Activated CD4-positive, CD25-positive, alpha-beta regulatory T cell treated with anti-CD3 and anti-CD28 coated beads, Interleukin-2, amount 50 U/mL, for 16 hours (primary cell): ENCODE measurements at places on chromosomes 12 and 14.

DNA sequence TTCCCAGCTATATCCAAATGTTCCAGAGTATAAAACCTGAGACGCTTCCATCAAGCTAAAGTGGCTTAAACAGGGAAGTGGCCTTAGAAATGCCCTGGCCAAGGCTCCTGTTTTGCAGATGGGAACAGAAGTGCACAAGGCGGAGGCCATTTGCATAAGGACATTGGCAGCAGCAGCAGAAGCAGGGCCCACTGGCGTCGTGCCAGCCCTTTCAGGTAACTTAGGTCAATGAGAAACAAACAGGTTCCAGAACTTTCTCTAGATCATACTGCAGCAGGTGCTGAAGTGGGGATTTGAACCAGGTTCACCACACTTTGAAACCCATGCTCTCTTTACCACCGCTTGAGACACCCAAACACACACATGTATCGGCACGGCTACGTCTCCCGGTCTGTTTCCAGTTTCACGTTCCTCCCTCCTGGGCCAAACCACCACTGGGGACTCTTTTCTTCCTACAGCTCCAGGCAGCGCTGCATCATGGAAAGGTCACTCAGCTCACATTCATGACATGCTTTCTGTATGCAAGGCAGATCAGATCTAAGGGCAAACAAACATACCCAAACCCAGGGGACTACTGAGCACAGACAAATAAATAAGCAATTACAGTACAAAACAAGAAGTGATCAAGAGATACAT is 46.0 kb upstream of the PLEKHG6 start:
- DNase-seq: no peak

DNA sequence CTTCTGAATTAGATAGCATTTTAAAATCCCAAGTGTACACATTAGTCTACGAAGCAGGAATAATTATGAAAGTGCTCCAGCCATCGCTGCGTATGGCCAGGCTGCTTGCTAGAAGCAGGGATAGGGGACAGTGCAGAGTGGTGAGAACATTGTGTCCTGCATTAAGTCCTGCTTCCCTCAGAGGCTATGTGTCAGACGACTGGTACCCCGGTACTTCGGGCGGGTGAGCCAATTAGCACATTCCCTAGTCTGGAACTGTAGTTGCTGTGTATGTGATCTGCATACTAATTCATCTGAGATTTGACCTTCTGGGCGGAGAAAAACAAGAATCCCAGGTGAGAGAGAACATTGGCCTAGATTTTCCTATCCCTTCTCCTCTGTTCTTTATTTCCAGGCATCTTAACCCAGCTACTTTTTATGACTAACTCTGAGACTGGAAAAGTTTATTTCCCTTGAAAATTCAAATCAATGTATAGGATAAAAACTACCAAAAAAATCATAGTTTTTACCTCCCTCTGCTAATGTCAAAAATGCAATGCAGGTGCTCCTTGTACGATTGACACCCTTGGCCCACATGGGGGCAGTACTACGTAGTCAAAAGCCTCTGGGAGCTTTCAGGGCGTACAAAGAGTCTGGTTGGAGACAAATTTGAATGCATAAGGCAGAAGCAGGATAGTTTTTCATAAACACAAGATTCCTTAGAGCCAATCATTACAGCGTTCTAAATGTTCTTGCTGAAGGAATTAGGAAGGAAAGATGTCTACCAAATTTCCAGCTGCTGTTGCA is 764.3 kb downstream of the NOVA1 start:
- DNase-seq: no peak

- no peak for DNase-seq
These were observed 8.5 kb downstream of the KLHL33 start for GRCh38 chr14:20427231-20428009.

DNA sequence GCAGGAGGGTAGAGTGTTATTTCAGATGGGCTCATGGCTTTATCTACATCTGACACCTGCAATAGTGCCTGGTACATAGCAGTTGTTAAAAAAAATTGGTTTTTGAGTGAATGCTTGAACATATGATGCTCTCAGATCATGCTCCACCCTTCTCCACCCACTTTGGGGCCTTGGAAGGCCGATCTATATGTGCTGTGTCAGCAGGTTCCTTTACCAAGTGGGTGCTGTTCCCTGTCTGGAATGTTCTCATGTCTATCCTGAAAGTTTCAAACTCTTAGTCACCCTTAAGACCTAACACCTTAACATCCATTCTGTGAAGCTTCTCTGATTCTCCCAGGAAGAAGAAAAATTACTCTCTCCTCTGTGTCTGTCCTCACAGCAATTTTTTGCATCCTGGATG is 556.3 kb upstream of the TBX3 start:
- DNase-seq: no peak

DNA sequence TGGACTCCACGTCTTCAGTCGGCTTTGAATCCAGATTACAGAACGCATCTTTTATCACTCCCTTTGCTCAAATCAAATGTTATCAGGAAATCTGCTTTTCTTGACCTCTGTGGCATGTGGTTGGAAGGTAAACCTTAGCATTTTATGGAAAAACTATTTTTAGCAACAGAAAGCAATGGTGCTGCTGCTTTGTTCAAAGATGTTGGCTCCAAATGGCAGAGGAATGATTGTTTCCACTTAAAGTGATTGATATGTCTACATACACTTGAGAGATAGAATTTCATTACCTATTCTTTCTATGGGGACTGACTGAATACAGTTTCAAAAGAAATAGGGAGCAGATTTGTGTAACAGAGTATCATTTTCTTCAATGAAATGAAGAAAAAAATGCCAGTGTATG is 761.2 kb downstream of the NOVA1 start:
- DNase-seq: no peak

DNA sequence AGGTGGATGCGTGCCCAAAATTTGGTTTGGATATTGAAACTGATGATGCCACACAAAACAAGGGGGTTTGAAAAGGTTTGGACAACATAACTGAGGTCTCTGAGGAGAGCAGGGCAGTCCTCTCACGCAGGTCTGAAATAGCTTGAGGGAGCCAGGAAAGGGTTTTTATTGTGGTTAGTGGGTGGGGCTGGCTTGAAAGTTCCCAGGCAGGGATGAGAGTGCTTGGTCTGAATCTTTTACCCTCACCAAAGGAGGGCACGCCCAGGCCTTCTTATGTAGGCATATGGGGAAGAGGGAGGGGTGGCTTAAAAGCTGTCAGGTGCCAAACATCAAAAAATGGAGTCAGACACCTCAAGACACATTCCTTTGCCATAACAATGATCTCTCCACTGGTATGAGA is 493.1 kb upstream of the CCDC196 start:
- no peak for DNase-seq

DNA sequence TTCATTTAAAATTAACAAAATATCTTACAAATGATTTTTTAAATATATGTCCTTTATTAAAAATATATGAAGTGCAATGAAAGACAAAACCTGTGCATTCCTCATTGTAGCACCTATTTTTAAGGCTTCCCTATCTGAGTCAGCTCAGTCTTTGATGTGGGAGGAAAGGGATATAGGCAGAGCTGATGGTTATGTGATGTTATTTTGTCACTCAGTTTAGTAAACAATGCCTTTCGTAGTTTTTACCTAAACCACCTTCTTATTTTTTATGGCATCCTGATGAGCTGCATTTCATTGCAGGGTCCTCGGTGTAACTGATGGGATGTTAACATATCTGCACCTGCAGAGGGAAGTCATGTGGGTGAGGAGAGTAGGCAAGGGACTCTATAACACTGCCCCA is 58.9 kb upstream of the FRMD6 start:
- DNase-seq: no peak

- DNase-seq: no peak
These were observed 21.9 kb upstream of the FAIM2 start for GRCh38 chr12:49925433-49926204.

DNA sequence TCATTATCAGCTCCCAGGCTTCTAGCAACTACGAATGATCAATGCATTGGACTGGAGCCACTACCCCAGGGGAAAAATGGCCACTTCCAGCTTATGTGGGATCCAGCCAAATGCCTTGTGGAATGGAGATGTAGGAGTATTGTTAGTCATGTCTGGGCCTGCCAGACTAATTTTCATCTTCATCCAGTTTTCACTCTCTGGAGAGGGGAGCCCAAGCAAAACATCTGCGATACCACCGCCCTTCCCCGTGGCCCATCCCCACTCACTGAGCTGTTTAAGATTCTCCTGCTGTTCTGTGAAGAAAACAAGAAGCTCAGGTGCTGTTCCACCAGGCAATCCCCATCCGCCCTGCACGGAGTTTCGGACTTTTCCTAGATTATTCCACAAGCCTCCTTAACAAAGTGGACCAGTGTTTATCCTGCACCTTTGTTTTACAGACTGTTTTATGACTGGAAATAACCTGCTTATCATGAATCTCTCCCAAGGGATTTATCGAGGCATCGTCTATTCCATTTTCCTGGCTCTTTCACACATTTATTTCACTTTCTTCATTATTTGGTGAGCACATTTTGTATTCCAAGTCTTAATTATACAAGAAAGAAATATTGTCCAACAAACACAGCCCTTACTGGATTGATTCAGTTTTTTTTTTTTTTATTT is 35.5 kb upstream of the MAX start:
- DNase-seq: no peak

DNA sequence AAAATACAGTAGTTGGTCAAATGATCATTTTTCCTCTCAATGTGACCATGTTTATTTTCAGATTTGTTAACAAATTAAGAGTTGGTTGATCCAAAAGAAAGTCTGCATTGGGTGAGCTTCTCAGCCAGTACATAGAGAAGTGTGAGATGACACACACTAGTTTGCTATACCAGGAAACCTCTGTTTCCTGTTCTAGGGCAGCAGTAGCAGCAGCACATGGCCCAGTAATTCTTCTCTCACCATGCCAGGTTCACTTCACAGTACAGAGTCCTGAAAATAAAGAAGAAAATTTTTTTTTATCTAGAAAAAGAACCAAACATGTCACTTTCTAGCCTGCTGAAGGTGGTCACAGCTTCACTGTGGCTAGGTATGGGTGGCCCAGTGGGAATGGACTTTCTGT is 250.2 kb upstream of the OR4E1 start:
- no peak for DNase-seq

DNA sequence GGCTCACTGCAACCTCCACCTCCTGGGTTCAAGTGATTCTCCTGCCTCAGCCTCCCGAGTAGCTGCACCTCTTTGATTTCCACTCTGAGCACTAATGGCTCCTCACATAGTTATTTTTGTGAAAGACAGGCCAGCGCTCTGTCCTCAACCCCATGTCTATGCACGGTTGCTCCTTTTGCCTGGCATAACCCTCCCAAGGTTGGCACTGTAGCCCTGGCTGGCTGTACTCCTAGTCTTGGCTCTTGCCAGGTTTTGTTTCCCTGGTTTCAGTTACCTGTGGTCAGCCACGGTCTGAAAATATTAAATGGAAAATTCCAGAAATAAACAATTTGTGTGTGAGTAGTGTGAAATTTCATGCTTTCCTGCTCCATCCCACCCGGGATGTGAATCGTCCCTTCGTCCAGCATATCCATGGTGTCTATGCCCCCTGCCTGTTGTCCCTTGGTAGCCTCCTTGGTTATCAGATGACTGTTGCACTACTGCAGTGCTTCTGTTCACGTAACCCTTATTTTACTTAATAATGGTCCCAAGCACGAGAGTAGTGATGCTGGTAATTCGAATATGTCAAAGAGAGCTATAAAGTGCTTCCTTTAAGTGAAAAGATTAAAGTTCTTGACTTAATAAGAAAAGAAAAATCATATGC is 12.3 kb upstream of the DCD start:
- DNase-seq: no peak

DNA sequence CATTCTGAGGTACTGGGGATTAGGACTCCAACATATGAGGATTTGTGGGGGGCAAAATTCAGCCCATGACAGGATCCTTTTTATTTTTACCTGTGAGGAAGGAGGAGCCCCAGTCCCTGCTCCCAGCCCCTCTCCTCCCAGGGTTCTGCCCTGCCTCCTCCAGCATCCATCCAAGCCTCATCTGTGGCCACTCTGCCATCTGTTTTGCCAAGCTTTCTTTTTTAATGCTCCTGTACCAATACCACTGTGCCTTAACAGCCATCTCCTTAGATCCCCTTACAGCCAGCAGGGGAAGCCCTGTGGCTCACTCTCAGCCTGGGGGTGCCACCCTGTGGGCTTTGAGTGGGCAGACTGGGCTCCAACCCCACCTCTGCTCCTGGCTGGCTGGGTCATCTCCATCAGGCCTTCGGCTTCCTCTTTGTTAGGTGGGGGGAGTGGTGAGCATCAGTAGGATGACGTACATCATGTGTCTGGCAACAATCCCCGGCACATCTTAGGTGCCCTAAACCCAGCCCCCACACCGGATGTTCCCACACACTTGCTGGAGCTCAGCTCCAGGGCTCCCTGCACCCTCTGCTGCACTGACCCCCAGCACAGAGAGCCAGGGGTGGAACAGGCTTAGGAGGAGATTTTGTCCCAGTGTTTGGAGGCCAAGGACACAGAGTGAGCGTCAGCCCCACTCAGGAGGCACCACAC is 40.2 kb downstream of the CYP46A1 start:
- no peak for DNase-seq

DNA sequence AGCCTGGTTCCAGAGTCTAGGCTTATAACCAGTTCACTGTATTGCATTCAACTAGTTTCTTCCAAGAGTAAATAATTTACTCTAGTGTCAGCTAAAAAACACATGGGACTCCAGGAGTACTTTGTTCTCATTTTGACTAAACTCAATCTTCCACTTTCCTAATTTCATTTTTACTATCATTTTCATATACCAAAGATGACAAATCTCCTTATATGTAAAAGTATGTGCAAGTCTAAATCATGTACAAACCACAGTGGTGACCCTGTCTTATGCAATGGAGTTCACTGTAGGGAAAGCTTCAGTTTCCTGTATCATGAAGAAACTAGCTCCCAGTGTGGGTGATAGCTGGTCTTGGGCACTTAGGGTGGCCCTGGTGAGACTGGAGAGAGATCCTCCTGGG is 151.6 kb downstream of the HELB start:
- no peak for DNase-seq

- DNase-seq: no peak
These were observed 113.8 kb downstream of the RIMBP2 start for GRCh38 chr12:130602251-130602650.

DNA sequence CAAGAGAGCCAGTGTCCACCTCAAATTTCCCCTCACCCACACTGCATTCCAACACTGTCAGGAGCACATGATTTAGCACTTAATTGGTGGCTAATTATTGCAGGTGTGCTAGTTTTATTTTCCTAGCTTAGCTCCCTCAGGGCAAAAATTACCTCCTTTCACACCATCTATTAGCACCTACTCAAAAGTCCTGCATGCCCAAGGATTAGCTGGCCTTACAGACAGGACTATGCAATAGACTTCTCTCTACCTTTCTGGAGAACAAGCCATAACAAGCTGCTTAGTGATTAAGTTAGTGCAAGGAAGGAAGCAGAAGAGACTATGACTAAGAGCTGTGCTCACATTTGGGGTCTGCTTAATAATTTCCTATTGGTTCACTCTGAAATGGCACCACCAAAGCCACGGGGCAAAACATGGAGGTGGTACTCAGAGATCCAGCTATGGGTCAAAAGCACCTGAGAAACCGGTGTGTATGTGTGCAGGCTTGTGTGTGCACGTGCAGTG is 69.5 kb downstream of the STON2 start:
- no peak for DNase-seq

- DNase-seq: no peak
These were observed 4.0 kb upstream of the AQP2 start for GRCh38 chr12:49946497-49946896.
